ENCODE measurements at places on chromosomes 12 and 14.

GRCh38 chr12:30823156-30823699 lies 68.5 kb upstream of the CAPRIN2 start:
- peak; percentile 31 for DNase-seq

- no peak for DNase-seq
Observed at GRCh38 chr14:68684466-68685418, 108.1 kb downstream of the ZFP36L1 start.

DNA sequence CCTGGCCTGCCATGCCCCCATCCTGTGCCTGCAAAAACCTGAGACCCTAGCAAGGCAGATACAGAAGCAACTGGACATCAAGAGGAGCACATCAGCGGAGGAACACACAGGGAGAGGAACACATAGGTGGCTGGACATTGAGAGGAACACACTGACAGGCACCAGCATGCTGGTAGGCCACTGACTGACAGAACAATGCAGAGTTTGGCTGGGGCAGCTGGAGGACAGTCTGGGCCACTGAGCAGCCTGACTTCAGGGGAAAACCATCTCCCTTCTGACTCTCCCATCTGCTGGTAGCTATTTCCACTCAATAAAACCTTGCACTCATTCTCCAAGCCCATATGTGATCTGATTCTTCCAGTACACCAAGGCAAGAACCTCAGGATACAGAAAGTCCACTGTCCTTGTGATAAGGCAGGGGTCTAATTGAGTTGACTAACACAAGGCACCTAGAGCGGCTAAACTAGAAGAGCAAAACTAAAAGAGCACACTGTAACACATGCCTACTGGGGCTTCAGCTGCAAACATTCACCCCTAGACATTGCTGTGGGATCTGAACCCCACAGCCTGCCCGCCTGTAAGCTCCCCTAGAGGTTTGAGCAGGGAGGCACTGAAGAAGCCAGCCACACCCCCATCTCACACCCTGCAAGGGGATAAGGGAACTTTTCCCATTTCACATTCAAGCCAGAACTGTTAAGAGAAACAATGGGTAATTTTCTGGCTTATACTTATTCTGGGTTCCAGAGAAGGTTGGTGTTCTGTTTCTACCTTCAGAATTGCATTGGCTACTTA lies 22.1 kb downstream of the CLECL1 start:
- no peak for DNase-seq

DNA sequence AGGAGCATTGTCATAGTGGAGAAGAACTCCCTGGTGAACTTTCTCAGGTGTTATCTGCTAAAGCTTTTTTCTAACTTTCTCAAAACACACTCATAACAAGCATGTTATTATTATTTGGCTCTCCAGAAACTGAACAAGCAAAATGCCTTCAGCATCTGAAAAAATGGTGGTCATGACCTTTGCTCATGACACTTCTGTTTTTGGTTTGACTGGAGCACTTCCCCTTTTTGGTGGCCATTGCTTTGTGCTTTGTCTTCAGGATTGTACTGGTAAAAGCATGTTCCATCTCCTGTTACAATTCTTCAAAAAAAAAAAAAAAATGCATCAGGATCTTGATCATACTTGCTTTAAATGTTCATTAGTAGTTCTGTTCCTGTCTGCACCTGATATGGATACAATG lies 1241.6 kb upstream of the USP15 start:
- DNase-seq = no peak

DNA sequence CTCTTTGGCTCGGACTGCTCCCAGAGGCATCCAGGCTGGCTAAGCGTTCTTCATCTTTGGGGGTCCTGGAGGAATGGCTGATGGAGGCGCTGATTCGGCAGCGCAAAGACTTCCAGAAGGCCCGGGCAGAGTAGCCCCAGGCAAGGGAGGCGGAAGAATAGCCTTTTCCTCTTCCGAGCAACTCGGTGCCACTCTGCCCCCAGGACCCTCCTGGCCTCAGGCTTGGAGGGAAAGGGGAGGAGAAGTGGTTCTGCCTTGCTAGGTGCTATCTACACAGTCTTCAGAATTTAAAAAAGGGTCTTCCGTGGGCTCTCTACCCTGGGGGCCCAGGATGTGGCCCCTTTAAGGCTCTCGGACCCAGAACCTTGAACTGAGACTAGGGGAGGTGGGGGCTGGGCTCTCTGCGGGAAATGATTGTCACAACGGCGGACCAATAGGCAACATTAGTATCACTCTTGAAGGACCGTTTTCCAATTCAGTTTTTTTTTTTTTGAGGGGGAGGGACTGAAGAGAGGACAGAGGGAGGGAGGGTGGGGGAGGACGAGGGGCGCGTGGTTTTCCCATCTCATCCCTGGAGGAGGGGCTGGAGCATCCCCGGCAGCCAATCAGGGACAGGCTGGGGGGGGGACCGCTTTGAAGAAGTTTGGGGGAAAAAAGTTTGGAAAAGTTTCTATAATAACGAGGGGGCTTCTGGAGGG lies at the start of gene NFATC4:
Gene NFATC4 (plus strand): TSS at position 671 of the 698 bp plus-strand sequence. CDS start 157 bp downstream, outside the sequence.
- DNase-seq = peak; percentile 27

GRCh38 chr12:74685385-74685784 lies 147.8 kb downstream of the ATXN7L3B start:
- no peak for DNase-seq
